ENCODE measurements at places on chromosomes 2 and 18.

DNA sequence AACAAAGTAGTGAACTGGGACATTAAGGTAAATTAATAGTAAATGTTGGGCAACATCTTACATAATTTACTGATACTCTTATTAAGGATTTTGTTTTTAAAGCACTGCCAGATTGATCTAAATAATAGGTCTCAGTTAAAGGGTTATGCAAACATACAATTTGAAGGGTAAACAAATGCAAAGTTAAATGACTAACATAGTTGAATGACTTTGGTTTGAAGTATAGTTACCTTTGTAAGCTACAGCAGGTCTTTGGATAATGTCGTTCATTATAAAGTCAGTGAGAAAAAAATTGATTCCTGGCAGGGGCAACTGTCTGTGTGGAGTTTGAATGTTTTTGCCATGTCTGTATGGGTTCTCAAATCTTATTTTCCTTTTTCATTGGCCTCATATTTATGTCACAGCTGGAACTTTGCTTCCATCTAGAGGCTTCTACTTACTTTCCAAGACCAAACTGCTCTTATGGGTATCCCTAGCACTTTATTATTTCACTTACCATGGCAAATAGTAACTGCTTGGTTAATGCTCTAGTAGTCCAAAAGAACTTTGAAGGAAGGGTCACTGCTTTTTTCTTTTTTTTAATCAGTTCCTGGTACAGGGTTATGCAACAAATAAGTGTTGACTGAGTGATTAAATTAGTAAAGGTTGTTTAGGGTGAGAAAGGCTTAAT is 107.8 kb downstream of the NBEAL1 start:
- DNase-seq, result no peak

- no peak for DNase-seq
Observed at GRCh38 chr2:130390460-130391057, 34.7 kb downstream of the PTPN18 start.

- no peak for DNase-seq
Observed at GRCh38 chr2:196758474-196759377, 40.8 kb downstream of the GTF3C3 start.

DNA sequence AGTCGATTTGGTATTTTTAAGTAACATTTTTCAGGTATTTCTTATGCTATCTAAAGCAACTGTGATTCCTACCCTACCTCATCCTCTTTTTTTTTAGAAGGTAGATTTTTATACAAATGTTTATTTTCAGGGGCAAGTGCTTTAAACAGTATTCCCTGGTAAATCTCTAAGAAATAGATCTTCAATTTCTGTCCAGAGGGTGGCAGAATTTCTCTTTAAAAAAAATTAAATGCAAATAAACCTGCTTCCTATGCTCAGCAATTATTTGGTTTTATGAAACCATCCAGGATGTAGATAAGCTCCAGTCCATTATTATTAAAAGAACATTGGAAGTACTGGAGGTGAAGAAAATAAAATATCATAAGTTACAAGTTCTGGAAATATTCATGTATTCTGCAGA is 191.9 kb downstream of the MYO3B start:
- DNase-seq, result no peak

DNA sequence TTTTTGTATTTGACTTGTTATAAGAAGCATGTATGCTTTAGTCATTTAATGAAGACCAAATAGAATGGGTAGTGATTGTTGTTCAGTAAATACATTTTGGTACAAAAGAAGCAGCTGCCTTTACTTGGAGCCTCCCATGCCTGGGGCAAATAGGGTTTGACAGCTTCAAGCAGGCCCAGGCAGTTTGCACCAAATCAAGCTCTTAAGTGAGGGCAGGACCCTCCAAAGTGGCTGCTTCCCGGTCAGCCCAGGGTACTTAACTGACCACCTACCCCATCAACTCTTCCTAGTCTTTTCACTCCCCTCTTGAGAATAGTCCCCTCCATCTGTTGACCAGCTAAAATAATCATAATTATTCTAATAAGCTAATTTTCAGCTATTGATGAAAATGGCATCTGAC is 5.2 kb downstream of the MAPRE3 start:
- DNase-seq, result no peak
